T47D (cell line): ENCODE measurements at places on chromosomes 4 and X.

- DNase-seq, result no peak
Observed at GRCh38 chr4:184399512-184399908, 74.8 kb downstream of the IRF2 start.

DNA sequence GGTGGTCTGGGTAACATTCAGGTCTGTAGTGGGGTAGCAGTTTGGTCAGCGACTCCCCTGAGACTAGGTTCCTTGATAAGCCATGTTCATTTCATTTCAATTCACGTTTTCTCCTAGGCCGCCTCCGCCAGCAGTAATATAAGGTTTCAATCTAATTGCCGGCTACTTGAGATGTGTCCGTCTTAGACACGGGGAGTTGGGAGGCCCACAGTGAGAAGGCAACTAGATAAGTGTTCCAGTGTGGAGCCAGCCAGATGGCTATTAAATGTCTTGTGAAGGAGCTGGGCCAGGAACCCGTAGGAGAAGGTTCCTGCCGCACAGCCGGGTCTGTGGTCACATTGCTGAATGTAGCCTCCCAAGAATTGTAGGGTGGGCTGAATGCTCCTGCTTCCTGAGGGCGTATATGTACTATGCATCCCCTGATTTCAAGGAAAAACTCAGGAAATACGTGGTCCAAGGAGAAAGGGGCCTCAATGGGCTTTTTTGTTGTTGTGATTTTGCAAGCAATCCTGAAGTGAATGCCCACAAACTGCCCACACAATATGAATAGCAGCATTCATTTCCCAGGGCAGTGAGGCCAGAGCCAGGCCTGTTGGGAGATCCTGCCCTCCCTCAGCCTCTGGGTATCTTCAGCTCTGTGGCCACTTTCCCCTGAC, 220.6 kb upstream of the RPL34 start:
- DNase-seq, result no peak

DNA sequence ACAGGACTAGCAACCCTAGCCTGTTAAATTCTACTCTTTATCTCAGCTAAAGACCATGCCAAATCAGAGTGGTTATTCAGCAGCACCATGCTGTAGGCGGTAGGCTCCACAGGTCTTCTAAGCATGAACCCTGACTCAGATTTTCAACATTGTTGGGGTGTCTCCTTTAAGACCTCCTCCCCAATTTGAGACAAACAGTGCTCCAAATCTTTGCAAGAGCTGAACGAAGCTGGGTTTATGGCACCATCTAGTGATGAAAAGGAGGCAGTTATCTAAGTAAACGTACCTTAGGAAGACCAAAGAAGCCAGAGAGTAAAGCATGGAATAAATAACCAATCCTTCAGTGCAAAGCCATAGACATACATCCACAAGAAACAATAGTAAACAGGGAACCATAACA, 334.5 kb upstream of the SLC7A11 start:
- no peak for DNase-seq

DNA sequence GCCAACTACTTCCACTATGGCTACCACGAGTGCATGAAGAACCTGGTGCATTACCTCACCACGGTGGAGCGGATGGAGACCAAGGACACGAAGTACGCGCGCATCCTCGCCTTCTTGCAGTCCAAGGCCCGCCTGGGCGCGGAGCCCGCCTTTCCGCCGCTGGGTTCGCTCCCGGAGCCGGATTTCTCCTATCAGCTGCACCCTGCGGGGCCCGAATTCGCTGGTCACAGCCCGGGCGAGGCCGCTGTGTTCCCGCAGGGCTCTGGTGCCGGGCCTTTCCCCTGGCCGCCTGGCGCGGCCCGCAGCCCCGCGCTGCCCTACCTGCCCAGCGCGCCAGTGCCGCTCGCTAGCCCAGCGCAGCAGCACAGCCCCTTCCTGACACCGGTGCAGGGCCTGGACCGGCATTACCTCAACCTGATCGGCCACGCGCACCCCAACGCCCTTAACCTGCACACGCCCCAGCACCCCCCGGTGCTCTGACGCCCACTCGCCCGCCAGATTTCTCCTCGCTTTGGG, 2.1 kb downstream of the HELT start:
- no peak for DNase-seq

GRCh38 chrX:28058901-28059300, 77.7 kb upstream of the DCAF8L1 start:
- DNase-seq, result no peak

DNA sequence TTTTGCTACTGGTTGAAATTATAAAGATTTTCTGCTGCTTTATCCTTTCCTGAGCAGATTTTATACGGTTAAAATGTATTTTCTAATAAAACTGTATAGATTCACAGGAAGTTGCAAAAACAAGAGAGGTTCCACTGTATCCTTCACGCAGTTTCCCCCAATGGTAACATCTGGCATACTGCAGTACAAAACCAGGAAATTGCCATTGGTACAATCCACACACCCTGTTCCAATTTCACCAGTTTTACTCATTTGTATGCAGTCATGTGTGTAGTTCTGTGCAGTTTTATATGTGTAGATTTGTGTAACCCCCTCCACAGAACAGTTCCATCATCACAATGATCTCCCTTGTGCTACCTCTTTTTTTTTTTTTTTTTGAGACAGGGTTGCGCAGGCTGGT, 20.0 kb downstream of the DDX3X start:
- DNase-seq, result no peak

GRCh38 chr4:186104890-186105646, 564 bp downstream of the FAM149A start:
- no peak for DNase-seq

GRCh38 chr4:24644983-24645764, 60.8 kb upstream of the DHX15 start:
- no peak for DNase-seq
